ENCODE measurements at places on chromosomes 3 and 15.

DNA sequence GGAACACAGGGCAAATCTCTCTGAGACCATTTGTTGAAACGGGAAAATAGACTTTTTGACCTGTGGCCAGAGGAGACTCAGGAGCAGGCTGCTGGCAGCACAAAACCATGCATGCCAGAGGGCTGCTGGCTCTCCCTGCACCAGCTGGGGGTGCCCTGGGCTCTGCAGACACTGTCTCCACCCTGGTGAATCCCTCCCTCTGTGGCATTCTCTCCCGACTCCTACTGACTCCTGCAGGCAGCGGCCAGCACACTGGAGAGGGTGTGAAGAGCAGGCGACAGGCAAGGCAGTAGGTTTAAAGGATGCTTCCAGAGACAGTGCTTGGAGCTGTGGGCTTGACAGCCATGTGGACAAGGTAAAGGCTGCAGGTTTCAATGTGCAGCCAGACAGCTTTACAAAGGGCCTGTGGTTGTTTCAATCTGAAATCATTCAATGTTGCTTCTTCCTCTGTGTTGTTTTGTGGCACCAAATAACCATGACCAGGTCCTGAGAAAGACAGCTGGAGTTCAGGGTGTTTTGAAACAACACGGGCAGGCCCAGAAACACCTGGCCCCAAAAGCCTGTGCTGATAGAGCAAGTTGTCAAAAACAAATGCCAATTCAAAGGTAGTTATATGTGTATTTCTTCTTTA, 431.0 kb upstream of the ATP10A start:
- no peak for DNase-seq

- no peak for DNase-seq
Measured at GRCh38 chr3:58874248-58874741, 175.5 kb downstream of the CFAP20DC start.

- no peak for DNase-seq
Measured at GRCh38 chr3:114716126-114716525, 422.3 kb downstream of the TIGIT start.

GRCh38 chr15:80325206-80325605, 73.2 kb upstream of the CTXND1 start:
- DNase-seq = no peak

- no peak for DNase-seq
Measured at GRCh38 chr3:77039606-77040171, at the start of gene ROBO2. Gene ROBO2 (plus strand): TSS chr3:77040099. CDS start chr3:77040786, 687 bp downstream.

Data from stimulated activated CD8-positive, alpha-beta memory T cell treated with anti-CD3 and anti-CD28 coated beads, Interleukin-12 subunit alpha, Interleukin-12 subunit beta, amount 100 ng/mL, for 4 hours (primary cell).